ENCODE measurements at places on chromosomes 4 and X. TPM values are rescaled to one million over a fixed set of nuclear protein-coding genes. Genes with fewer than 3 reads are reported as not detected.
A peak's percentile ranks its signal among the peaks of the same experiment; 100 is the strongest.

- DNase-seq = no peak
These were observed 603.8 kb downstream of the RAPGEF2 start for GRCh38 chr4:159706704-159707103.

- DNase-seq = peak; percentile 88
These were observed 45.7 kb downstream of the PRPS1 start for GRCh38 chrX:107673933-107674479.

- DNase-seq = no peak
These were observed 5.9 kb downstream of the EMCN start for GRCh38 chr4:100511896-100512295.

GRCh38 chr4:38090455-38091246 lies 130.5 kb downstream of the PTTG2 start:
- DNase-seq = no peak

DNA sequence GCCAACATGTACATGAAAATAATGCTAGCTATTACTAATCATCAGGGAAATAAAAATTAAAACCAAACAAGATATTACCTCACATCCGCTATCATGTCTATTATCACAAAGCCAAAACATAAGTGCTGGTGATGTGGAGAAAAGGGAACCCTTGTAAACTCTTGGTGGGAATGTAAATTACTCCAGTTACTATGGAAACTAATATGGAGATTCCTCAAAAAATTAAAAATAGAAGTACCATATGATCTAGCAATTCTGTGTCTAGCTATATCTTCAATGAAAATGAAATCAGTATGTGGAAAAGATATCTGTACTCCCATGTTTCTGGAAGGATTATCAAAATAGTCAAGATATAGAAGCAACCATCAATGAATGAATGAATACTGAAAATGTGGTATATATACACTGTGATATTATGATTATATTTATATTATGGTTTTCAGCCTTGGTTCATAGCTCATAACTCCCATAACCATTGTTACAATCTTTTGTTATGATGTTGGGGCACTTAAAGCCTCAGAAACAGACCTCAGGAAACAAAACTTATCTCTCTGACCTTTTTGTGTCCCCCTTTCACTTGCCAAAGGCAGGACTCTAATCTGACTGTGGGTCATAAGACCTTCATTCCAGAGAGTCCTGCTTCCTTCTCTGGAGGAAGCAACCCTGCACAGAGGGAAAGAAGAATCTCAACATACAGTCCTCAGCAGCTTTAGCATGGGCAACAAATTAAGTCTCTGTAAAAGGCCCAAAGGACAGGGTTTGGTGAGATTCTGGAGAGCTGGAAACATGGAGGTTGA lies 933.2 kb downstream of the ADGRL3 start:
- DNase-seq = no peak

DNA sequence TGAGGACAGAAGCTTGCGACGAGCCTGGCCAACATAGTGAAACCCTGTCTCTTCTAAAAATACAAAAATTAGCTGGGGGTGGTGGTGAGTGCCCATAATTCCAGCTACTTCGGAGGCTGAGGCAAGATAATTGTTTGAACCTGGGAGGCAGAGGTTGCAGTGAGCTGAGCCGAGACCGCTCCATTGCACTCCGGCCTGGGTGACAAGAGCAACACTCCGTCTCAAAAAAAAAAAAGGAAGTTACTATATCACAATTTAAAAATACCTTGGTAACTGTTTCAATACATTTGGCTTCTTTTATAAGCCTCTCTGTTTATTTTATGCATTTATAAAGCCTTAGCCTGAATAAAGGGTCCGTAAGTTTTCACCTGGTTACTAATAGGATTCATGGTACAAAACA lies 46.6 kb upstream of the CHRNA9 start:
- no peak for DNase-seq

- DNase-seq = no peak
These were observed 4.8 kb upstream of the STBD1 start for GRCh38 chr4:76301775-76302162.

- peak; percentile 56 for DNase-seq
These were observed 237.8 kb upstream of the JADE1 start for GRCh38 chr4:128571747-128572146.

DNA sequence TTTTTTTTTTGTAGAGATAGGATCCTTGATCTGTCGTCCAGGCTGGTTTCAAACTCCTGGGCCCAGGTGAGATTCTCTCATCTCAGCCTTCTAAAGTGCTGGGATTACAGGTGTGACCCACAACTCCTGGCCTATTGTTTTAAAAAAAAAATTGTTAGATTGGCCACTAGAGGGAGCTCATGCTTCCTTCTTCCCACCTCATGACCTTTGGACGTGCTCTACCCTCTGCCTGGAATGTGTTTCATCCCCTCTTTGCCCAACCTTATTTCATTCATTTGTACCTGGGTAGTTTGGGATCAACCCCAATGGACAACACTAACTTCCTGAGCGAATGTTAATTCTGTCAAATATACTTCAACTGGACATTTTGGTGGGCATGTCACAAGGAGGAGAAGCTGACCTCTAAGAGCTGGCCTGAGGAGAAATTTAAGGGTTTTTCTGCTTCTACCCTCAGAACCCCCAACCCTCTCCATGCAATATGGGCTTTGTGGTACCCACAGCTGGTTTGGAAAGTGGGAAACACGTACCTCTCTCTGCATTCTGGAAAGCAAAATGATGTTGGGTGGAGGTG lies 6.4 kb downstream of the PPEF2 start:
- peak; percentile 50 for DNase-seq

GRCh38 chr4:8704632-8705031 lies 112.1 kb downstream of the CPZ start:
- DNase-seq = no peak

Gene TBX22
- total RNA-seq = 0.10 TPM

Gene MOB1B
- 23.5 TPM for total RNA-seq
